Transverse colon (tissue), 4 donors: ENCODE measurements at places on chromosomes 7 and 10. TPM values are rescaled to one million over a fixed set of nuclear protein-coding genes. Genes with fewer than 3 reads are reported as not detected.

Gene WNT8B
- not detected for total RNA-seq

Gene XRCC2
- not detected for total RNA-seq

Gene MPP7
- total RNA-seq = 13.1 TPM

Gene SLC16A9
- 58.7 TPM for total RNA-seq
